IMR-90 (cell line): ENCODE measurements at places on chromosomes 1 and 21.

DNA sequence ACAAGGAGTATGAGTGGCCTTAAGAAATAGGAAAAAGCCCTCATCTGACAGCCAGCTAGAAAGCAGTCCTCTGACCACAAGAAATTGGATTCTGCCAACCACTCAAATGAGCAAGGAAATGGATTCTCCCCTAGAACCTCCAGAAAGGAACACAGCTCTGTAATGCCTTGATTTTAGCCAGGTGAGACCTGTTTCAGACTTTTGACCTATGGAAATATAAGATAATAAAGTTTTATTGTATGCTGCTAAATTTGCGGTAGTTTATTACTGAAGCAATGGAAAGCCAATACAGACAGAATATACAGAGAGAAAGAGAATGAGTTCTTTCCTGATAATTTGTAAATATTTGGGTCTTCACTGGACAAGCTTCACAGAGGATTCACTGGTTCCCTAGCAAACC is 28.8 kb upstream of the SELE start:
- no peak for DNase-seq

DNA sequence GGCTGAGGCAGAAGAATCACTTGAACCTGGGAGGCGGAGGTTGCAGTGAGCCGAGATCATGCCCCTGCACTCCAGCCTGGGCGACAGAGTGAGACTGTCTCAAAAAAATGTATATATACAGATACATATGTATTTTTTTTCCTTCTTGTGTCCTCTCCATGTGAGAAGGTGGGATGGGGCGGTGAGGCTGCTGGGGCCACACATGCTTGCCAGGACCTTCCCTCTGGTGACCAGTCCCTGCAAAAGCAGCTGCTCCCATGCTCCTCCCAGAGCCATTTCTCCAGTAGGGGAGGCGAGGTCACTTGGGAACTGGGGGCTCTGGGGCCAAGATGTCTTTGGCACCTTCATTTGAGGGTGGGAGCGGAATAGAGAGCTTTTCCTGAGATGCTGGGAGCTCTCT is 74.9 kb downstream of the PIK3CD start:
- no peak for DNase-seq

DNA sequence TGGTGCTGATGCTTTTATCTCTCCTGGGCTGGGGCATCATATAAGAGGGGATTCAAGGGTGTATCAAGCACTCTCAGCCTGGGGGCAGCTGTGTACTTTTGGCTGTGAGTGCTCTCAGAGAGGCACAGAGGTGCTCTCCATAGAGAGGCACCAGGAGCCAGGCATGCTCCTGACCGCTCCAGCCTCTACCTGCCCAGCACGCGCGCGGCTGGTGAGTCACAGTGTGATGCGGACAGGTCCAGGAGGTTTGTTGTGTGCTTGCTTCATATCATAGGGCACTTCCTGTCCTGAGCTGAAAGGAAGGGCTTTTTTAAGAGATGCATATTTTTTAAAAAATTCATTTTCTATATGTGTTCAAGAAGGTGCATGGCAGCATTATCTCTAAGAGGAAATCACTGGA is 93.6 kb upstream of the BCAR3 start:
- no peak for DNase-seq

DNA sequence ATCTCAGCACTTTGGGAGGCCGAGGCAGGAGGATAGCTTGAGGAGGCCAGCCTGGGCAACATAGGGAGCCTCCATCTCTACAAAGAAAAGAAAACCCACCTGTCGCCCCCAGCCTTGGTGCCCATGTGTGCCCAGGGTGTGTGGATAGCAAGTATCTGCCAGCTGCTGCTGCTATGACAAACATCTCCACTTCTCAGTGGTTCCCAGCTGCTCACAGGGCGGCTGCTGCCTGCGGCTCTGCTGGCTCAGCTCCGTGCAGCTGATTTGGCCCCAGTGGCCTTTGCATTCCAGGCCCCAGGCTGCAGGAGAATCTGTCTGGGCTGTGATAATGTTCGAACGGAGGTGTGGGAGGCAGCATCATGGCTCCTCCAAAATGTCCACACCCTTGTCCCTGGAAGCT is 10.6 kb upstream of the TTC34 start:
- DNase-seq, result no peak

DNA sequence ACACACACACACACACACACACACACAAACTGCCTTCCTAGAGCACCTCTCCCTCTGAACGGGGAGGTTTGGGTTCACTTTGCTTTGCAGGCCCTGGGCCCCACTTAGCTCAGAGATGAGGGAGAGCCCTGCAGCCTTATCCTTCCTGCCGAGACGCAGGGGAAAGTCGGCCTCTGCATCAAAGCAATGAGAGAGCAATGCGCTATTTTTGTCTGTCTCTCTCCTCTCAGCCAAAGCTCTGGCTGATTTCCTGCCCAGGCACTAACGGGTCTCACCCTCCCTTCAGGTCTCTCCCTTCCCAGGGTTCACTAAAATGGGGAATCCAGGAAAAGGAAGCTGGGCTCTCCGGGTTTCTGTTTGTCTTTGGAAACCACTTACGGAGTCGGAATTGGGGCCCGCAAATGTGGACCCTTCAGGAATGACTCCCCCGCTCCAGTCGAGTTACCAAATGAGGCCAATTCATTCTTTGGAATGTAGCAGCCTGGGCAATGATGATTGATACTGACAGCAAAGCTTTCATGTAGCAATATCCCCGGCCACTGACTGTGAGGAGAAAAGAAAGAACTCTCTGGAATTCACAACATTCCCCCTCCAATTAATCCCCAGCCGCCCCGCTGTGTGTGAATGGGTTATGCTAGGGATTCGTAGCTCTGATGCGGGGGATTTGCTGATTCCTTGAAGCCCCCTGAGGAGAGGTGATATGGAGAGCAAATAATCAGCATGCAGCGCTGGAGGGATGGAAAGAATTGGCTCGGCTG is 61.5 kb upstream of the WLS start:
- DNase-seq, result peak; percentile 45
